ENCODE measurements at places on chromosomes 11 and 22. TPM values are rescaled to one million over a fixed set of nuclear protein-coding genes. Genes with fewer than 3 reads are reported as not detected.

DNA sequence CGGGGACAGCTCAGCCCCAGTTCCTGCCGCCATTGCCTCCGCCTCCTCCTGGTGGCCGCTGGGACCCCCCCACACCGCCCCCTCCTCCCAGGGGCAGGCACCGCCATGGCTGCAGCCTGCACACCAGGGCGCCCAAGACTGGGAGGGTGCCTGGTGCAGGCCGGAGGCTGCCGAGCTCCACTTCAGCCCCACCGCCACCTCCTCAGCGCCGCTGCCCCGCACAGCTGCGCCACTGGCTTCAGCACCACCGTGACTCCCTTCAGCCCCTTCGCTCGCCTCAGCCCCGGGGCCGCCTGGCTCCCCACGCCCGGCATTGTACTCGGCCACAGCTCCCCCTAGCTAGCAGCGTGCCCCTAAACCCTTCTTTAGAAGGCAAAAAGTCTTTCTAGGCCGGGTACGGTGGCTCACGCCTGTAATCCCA lies 131.1 kb downstream of the CRYBB2 start:
- no peak for DNase-seq

DNA sequence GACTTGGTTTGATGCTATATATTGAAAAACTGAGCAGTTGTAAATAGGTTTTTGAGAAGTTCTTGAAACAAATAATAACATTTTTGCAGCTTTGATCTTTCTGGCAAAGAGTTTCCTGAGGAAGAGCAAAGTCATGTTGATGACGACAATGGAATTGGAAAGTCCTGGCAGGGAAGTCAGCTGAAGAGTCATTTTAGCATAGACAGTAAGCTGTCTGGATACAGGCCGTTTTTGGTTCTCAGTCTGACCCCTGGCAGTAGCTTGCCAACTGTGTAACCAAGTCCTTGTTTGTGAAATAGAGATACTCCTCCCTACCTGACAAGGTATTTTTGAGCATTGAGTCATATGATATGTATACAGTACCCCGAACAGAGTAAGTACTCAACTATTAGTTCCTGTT lies 193.3 kb downstream of the C11orf91 start:
- no peak for DNase-seq

- no peak for DNase-seq
Observed at GRCh38 chr11:113493206-113493605, 18.0 kb upstream of the DRD2 start.

MPZL2 gene
- 4.9 TPM for polyA plus RNA-seq

DNA sequence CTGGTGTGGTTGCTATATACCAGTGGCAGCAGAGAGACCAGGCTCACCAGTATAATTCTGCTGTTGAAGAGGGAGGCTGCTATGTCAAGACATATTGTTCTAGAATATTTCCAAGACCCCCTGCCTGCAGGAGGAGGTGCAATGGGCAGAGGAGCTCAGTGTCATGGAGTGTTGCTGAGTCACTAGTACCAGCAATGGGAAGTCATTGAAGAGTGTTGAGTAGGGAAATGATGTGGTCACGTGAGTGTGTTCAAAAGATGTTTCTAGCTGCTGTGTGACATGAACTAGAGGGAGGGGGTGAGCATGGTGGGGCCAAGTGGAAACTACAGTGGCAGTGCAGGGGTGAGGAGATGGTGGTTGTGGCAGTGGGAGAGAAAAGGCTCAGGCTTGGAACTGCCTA lies 76.3 kb upstream of the BIRC3 start:
- DNase-seq = no peak

DNA sequence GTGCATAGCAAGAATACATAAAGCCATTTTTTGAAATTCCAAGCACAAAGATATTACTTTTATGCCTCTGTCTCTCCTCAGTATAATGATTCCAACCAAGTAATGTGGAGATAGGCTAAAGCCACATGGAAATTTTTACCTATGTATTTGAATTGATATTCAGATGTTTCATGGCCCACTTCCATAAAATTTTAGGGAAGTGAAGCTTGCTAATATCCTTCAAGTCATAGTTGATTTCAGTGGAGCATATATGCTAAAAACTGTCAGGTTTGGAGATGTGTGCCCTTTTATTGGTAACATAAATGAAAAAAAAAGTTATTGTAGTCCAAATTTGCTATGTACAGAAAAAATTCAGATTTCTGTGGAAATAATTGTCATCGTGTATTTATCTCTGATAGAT lies 12.3 kb downstream of the MS4A4E start:
- no peak for DNase-seq

DMC1 gene
- 9.6 TPM for polyA plus RNA-seq

DNA sequence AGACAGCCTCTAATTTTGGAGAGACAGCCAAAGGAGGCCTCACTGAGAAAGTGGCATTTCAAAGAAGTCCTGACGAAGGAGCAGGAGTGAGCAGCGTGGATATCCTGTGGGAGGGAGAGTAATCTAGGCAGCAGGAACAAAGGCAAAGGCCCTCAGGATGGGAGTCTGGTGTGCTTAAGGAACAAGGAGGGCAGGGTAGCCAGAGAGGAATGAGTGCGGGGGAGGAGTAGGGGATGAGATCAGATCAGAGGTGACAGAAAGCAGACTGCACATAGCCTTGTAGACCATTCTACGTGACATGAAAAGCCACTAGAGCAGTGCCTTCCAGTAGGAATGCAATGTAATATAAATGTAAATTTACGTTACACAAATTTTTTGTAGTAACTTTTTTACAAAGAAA lies 5.6 kb downstream of the SLC36A4 start:
- no peak for DNase-seq

GRCh38 chr22:38608992-38609750 lies 39.2 kb upstream of the DMC1 start:
- peak; percentile 13 for DNase-seq

SAA1 gene
- 3.4 TPM for polyA plus RNA-seq

- DNase-seq = no peak
Observed at GRCh38 chr22:29912605-29913398, 29.8 kb downstream of the MTMR3 start.

- DNase-seq = peak; percentile 60
Observed at GRCh38 chr11:59185386-59185945, 13.5 kb downstream of the DTX4 start.

CARS1 gene
- 63.5 TPM for polyA plus RNA-seq

ISX gene
- polyA plus RNA-seq = 0.63 TPM

DNA sequence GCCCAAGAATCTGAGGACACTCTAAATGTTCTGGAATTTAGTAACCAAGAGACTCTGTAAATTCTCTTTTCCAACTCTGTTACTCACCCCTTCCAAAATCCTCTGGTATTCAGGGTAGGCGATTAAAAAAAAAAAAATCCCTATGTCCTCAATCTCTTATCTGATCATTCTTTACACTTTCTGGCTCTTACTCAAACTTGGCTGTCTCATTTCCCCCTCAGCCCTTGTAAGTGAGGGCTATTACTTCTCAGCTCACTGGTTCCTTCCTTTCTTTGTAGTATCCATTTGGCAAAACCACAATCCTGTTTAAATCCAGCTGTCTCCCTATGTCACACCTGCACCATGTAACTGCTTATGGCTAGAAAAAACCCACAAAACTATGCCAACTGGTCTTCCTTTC lies 12.7 kb upstream of the MSANTD2 start:
- no peak for DNase-seq

CSF2RB gene
- polyA plus RNA-seq = 0.20 TPM

GRCh38 chr11:44563711-44564110 lies 1.8 kb upstream of the CD82 start:
- DNase-seq = no peak

- DNase-seq = no peak
Observed at GRCh38 chr11:134559602-134559962, 147.5 kb upstream of the B3GAT1 start.

DNA sequence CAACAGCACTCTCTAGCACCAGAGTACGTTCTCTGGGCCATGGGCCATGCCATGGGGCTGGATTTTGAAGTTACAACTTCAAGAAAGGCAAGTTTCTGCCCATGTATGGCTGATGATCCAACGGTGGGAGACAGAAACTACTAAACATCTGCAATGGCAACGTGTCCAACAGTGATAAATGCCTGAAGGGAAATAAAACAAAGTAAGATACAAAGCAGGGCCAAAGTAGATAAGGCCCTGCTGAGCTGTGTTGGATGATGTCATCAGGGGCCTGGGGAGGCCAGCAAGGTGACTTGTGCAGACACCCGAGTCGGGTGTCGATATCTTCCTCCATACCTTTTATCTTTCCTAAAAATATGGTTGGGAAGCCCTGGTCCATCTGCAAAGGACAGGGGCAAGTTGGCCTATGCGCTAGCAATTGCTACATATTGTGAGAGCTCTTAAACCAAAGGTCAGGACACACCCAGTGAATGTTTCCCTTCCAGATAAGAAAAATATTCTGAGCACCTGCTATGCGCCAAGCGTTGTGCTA lies 487.2 kb downstream of the MN1 start:
- DNase-seq = no peak

DNA sequence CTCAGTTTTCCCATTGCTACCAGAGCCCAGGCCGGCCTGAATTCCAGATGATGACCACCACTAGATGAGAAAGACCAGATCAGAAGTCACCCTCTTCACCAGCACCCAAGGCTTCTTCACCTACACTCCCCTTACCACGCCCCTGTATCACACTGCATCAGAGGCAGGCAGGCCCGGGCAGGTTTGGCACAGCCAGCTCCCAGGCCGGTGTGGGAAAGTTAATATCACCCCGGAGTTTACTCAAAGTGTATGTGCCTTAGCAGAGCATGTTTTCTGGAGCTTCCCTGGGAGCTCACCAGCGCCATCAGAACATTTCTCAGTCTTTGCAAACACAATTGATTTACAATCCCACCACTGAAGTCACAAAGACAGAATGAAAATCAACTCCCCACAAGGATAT lies 47.5 kb upstream of the POU2AF1 start:
- no peak for DNase-seq

GRCh38 chr22:23539135-23539838 lies 40.8 kb downstream of the IGLL1 start:
- peak; percentile 83 for DNase-seq

PLEKHB1 gene
- polyA plus RNA-seq = 941 TPM

GRCh38 chr22:36107436-36107835 lies 53.1 kb downstream of the APOL3 start:
- no peak for DNase-seq

GRCh38 chr11:63405114-63405513 lies 35.5 kb downstream of the SLC22A9 start:
- DNase-seq = no peak

- DNase-seq = peak; percentile 84
Observed at GRCh38 chr11:99739464-99740089, 718.8 kb downstream of the CNTN5 start.

DNA sequence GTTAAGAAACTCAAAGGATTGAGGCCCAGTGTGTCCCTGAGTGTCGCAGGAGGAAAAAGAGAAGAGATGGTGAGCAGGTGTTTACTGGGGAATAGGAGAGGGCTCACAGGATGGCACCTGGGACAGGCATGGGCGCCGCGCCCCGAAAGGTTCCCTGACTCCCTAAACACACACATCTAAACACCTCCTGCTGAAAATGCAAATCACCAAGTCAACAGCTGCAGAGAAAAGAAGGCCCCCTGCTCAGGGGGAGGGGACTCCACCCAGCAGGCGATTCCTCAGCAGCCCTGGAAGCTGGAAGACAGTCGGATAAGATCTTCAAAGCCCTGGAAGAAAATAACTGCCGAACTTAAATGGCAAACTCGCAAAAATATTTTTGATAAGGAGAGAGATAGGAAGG lies 377.2 kb downstream of the BRD1 start:
- DNase-seq = no peak

GRCh38 chr11:130177782-130178181 lies 18.2 kb downstream of the ST14 start:
- no peak for DNase-seq

DNA sequence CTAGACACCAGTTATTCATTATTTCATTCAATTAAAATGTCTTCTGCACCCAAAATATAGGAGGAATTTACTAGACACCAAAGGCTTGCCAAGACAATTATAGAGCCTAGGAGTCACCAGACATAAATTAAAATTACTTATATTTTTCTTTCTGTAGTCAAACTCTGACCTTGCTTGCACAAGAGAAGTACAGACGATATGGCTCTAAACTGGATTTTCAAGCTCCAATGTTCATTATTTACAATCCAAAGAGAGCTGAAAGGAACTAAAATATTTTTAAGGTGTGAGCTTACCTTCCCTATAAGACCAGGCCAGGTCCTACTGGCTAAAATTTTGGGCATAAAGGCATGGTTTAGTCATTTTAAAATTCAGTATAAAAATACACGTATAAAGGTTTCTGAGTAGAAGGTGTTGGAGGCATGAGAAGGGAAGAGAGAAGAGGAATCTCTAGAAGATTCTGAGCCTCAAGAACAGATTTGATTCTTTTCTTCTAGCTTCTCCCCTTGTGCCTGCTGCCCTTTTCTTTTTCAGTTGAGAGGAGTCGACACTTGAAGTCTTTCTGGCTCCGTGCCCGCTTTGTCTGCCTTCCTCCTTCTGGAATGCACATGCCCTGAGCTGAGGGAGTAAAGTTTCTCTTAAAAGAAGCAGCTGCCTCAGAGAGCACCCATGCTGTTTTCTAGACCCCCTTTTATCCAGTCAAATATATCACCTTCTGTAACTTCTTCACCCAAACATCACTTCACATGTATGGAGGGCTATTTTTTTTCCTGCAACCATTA lies 13.5 kb downstream of the C11orf97 start:
- peak; percentile 76 for DNase-seq

DNA sequence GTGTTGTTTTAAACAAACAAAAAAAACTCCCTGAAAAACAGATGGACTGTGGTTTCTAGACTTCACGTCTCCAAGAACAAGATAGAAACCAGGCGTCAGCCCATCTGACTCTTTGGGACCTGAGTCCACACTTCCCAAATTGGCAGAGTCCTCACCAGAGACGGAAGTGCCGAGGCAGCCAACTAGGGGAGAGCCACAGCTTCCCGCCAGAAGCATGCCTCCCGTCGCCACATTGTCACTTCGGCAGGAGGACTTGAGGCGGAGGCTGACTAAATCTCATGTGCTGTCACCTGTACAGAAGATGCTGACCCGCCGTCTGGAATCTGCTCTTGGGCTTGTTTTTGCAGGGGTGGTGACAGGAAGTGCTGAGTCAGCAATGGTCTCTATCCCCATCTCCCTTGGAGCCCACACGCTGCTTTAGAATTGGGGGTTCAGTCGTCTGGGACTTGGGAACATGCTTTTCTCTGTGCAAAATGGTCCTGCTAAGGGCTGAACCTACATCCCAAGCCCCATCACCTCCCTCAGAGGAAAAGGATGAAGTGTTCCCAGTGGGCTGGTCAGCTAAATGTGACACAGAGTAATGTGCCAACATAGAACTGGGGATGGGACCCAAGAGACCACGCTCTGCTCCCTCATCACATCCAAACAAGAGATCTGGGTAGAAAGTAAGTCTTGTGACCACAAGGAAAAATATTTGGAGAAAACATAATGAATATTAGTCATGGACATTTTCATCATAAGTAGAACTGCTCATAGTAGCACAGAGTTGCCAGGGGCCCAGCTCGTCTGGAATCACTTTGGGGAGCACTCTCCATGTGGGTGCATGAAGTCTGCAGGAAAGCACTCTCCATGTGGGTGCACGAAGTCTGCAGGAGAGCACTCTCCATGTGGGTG lies 152.9 kb downstream of the SNX19 start:
- no peak for DNase-seq

OTOG gene
- 1.3 TPM for polyA plus RNA-seq

GRCh38 chr11:36475192-36475591 lies 34.9 kb downstream of the TRAF6 start:
- DNase-seq = no peak

GRCh38 chr11:46315033-46315738 lies 32.1 kb upstream of the DGKZ start:
- DNase-seq = peak; percentile 83

GRCh38 chr11:77069336-77069968 lies 2.7 kb downstream of the CAPN5 start:
- DNase-seq = no peak

- DNase-seq = no peak
Observed at GRCh38 chr11:9565822-9566560, 7.5 kb upstream of the WEE1 start.

All from brain (organoid and tissue), 16 donors.